ENCODE measurements at places on chromosomes 1 and 21.

GRCh38 chr1:53811414-53811851 is 26.7 kb downstream of the NDC1 start:
- peak; percentile 13 for DNase-seq

DNA sequence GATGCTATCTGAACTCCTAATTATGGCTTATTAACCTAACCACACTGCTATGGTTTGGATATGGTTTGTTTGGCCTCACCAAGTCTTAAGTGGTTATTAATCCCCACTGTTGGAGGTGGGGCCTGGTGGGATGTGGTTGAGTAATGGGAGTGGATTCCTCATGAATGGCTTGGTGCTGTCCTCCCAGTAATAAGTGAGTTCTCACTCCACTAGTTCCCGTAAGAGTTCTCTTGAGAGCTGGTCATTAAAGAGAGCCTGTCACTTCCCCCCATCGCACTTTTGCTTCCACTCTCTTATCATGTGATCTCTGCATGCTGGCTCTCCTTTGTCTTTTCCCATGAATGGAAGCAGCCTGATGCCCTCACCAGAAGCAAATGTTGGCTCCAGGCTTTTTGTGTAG is 328.8 kb downstream of the PLA2G4A start:
- DNase-seq = no peak

DNA sequence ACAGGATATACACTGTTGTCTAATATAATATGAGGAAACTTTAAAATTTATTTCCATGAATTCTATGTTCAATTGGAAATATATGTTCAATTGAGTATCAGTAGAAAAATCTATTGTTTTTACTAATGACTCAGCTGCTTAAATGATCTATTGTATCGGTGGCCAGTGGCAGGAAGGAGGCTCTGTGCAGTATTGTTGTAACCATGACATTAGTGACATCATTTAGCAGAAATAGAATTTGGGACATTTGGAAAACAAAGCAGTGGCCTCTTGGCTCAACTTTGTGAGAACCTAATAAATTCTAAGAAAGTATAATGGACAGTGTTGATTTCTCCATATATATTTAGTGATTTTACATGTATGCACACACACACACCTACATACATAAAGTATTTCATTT is 257.4 kb downstream of the PDE4B start:
- DNase-seq = no peak

GRCh38 chr1:175413367-175413766 is 220.8 kb upstream of the KIAA0040 start:
- no peak for DNase-seq

- DNase-seq = no peak
These were observed 150.6 kb downstream of the RHOU start for GRCh38 chr1:228885845-228886244.

DNA sequence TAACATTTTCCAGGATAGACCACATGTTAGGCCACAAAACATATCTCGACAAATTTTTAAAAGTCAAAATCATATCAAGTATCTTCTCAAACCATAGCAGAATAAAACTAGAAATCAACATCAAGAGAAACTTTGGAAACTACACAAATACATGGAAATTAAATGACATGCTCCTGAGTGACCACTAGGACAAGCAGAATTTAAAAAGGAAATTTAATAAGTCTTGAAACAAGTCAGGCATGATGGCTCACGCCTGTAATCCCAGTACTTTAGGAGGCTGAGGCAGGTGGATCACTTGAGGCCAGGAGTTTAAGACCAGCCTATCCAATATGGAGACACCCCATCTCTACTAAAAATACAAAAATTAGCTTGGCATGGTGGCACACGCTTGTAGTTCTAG is 26.4 kb upstream of the UTS2 start:
- no peak for DNase-seq

DNA sequence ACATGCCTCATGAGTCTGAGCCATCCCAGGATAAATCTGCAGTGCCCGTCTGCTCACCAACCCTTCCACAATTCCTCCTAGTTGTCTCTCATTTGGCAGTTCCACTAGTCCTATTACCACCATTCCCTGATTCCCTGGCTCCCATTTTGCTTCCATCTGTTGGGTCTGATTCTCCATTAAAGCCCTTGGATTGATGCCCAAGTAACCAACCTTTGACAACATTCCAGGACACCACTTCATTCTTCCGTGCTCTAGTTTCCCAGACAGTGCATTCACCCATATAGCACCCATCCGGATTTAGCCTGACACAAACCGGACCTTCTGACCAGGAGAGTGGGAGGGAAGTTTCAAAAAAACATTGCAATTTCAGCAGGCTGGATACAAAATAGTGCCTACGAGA is 189.4 kb upstream of the PALMD start:
- no peak for DNase-seq
